ENCODE measurements at places on chromosomes 16 and 17.

GRCh38 chr17:32819035-32819434 is 57.9 kb downstream of the MYO1D start:
- no peak for DNase-seq

DNA sequence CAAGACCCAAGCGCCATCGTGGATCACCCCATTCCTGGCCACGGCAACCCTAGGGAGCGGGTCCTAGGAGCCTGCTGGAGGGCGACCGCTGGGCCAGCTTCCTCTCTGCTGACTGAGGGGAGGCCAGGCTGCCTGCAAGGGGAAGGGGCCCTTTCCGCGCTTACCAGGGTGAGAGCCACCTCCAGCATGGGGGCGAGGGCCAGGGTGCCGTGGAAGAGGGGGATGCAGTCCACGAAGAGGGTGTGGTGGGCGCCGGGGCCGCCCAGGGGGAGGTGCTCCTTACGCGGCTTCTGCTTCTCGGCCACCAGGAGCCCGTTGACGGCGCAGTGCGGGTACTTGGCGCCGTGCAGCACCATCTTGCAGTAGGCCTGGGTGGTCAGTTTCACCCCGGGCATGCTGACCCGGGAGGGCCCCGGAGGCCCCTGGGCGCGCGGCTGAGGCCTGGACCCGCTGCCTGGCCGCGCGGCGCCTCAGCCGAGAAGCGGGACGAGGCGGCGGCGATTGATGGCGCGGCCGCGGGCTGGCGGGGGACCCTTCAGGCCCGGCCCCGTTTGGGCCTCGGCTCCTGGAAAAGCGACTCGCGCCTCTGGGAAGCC is 345 bp downstream of the EMC8 start:
- peak; percentile 14 for DNase-seq

GRCh38 chr16:1082952-1083675 is 10.6 kb downstream of the SSTR5 start:
- DNase-seq = no peak

DNA sequence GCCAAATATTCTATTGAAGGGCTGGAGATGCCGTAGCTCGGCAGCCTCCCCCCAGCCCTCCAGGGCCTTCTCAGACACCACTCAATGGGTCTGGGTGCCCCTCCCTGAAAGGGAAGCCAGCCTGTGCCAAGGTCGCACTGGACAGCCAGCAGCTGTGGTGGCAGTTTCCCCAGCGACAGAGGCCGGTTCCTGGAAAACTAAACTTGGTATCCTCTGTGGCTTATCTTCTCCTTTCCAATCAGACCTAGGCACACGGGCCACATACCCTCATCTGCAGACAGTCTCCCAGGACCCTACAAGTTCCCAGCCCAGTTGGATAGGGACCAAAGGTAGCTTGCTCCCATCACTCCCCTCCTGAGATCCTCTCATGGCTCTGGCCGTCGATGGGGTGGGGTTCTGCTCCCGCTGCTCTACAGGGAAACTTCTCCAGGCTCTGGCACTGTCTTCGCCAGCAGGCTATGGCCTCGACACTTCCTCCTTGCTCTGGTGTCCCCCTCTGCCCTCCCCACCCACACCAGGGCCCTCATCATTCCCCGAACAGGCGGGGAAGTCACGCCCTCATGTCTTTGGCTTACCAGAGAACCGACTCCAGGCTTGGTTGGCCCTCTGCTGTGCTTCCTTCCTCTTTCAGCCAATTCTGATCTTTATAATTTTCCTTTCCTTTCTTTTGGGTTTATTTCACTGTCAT is 18.3 kb upstream of the IL21R start:
- no peak for DNase-seq

- no peak for DNase-seq
Observed at GRCh38 chr17:79652999-79653643, 42.3 kb upstream of the RBFOX3 start.

DNA sequence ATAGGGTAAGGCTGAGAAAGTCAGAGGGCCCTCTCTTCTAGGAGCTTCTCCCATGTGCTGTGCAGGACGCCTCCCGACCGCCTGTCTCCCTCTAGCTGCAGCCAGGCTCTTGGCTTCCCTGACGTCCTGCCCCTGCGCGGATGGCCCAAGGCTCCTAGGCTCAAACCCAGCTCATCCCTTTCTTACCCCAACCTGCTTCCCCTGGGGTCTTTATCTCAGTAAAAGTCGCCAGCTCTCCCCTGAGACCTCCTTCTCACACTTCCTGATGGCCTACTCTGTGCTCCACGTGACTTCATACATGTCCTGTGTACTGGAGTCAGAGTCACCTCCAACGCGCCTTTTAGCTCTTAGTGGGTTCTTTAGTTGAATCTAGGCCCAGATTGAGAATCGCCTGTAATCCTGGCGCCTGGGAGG is 1.1 kb upstream of the ZNF747 start:
- DNase-seq = peak; percentile 41

- DNase-seq = no peak
Observed at GRCh38 chr16:81401035-81401950, 43.3 kb upstream of the CMIP start.

DNA sequence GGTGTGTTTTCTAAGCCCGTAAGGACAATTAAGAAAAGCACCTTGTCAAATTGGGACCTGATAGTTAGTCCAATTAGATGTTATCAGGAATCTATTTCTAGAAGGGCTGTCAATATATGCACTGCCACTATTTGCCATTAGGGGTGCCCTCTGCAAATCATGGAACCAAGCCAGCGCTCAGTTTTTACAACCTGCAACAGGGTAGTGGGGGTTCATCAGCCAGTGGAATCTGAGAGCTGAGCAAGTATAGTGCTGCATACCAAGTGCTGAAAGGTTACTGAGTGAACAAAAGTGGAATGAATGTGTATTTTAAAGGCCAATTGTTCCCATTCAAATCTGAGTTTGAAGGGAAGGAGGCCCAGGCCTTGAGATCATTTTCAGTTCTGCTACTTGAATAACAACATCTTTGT is 10.4 kb downstream of the PRR11 start:
- DNase-seq = peak; percentile 10

GRCh38 chr17:81164371-81165245 is 699 bp upstream of the PVALEF start:
- no peak for DNase-seq

GRCh38 chr16:51146256-51146924 is 4.7 kb downstream of the SALL1 start:
- DNase-seq = no peak

All from T follicular helper cell (primary cell).